GM10248 (cell line): ENCODE measurements at places on chromosomes 2 and 18.

- DNase-seq, result no peak
These were observed 4.2 kb upstream of the MYO7B start for GRCh38 chr2:127531221-127531648.

- no peak for DNase-seq
These were observed 165.3 kb downstream of the THADA start for GRCh38 chr2:43430489-43430888.

DNA sequence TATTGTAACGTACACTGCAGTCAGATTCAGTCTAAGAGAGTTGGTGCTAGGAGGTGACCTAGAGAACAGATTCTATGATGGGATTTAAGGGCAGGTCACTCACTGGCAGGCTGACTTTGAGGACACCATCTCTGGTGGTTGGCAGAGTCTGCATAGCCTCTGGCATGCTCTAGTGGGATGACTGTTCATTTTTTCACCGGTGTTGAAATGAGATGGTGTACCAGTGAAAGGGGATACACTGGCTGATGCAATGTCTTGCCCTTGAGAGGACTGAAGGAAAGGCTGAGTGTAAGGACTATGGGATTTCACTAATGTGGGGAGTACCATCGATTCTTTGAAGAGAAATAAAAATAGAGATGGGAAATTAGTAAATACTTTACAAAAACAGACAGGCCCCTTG is 186.9 kb upstream of the PIEZO2 start:
- no peak for DNase-seq

GRCh38 chr2:192957425-192957824 is 762.7 kb upstream of the TMEFF2 start:
- no peak for DNase-seq

GRCh38 chr2:88855620-88856408 is 164.3 kb downstream of the RPIA start:
- DNase-seq, result no peak
